HepG2 (cell line): ENCODE measurements at places on chromosomes 12 and 14.

DNA sequence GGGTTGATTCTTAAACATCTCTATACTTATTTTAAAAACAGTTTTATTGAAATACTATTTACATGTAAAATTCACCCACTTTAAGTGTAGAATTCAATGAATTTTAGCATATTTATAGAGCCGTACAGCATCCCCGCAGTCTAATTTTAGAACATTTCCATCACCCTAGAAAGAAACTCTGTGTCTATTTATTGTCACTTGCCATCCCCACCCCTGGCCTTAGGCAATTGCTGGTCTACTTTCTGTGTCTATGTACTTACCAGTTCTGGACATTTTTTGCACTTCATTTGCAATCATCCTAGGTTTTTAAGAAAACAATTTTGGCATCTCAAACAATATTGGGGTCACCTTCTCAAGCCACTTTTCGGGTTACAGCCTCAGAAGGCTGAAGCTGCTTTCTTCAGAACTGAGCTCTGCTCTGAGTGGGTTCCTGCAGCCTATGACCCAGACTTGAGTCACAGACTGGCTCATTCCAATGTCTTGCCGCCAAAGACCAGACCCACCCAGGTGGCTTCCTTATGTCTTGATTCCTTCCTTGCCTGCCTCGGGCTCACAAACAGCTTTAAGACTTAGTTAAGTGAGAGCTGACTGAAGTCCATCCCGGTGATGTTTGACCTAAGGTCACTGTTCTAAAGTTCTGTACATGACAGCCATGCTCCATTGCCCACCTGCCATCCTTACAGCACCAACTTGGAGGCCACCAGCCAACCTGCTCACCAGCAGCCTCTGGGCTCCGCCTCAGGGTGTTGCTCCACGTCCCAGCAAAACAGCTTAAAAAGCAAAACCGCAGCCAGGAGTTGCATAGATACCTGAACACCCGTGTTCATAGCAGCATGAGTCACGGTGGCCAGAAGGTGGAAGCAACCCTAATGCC is 131.5 kb downstream of the CHST11 start:
- DNase-seq, result no peak

GRCh38 chr14:62667421-62667914 is 377.8 kb downstream of the KCNH5 start:
- DNase-seq, result no peak

- peak; percentile 50 for DNase-seq
Measured at GRCh38 chr12:31714406-31715271, 14.2 kb downstream of the AMN1 start.

DNA sequence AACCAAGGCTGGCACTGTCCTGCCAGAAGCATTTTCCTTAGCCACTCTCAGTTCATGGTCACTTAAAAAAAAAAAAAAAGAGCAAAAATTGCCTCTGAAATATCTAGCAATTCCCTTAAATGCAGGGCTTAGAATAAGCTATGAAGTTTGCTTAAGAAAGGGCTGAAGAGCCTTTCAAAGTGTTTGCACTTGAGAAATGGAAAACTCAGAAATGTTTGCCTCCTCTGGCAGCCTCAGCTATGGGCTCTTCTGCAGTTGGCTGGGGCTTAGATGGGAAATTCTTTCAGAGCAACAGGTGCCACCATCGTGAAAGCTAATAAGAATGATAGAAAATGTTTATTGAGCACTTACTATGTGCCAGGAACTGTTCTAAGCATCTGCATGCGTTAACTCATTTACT is 48.5 kb upstream of the TSPAN11 start:
- no peak for DNase-seq
